ENCODE measurements at places on chromosomes 4 and X.
A peak's percentile ranks its signal among the peaks of the same experiment; 100 is the strongest.

DNA sequence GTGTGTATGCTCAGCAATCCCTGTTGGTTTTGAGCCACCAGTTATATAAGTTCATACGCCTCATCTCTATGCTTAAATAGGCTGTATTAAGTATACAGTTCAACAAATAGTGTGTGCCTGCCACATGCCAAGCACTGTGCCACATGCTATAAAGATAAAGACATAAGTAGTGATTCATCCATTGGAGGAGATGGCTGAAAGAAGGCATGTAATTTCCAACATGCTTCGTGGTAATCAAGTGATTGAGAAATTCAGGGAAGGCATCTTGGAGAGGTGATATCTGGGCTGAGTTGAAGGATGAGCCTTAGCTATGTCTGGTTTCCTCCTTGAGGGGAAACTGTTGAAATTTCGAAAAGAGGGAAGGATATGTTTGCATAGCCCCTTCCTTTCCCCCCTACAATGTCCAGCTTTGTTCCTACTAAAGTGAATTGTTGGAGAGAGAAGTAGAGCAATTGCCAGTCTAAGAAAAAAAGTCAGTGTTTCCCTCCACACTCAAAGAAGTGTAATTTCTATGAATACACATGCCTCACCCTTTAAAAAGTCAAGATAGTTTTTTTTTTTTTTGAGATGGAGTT is 96.5 kb downstream of the ARHGAP10 start:
- DNase-seq = no peak

DNA sequence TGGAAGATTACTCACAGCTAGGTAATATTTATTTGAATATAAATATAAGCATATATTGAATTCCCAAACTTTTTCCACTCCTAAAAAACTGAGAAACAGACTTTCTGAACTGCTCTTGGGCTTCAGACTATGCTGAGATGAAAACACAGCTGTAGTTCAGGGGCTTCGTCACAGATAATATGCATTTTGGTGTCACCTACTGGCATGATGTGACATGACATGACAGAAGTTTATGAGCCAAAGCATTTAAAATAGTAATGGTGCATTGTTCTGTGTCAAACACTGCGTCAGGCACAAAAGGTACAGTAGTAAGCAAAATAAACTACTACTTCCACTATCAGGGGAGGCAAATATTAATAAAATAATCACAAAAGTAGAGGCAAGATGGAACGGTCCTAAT is 171.3 kb downstream of the BTC start:
- DNase-seq = peak; percentile 90

GRCh38 chrX:1108501-1109445 is 103.7 kb downstream of the CRLF2 start:
- DNase-seq = no peak

DNA sequence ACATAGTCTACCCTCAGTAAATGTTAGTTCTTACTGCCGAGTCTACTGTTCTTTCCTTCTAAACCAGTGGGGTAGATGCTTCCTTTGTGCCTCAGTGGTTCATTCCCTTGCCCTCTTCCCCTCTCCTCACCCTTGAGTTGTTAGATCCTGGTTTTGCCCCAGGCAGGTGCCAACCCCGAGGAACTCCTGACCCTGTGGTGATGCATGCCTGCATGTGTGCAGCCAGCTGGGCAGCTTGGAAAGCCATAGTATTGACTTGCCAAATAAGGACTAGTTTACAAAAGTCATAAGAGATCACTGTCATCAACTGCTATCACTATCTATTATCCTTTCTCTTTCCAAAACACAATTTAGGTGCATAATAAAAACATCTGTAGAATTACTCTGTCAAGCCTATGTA is 50.9 kb downstream of the REPS2 start:
- DNase-seq = no peak

- no peak for DNase-seq
Measured at GRCh38 chr4:16739997-16740624, 158.3 kb downstream of the LDB2 start.

GRCh38 chrX:24243692-24244091 is 70.2 kb downstream of the SUPT20HL2 start:
- DNase-seq = no peak

GRCh38 chr4:38442073-38442788 is 221.8 kb upstream of the KLF3 start:
- DNase-seq = no peak

- DNase-seq = peak; percentile 80
Measured at GRCh38 chrX:130120746-130121504, 10.6 kb upstream of the ELF4 start.

- DNase-seq = no peak
Measured at GRCh38 chr4:2861631-2862436, 18.2 kb downstream of the ADD1 start.

DNA sequence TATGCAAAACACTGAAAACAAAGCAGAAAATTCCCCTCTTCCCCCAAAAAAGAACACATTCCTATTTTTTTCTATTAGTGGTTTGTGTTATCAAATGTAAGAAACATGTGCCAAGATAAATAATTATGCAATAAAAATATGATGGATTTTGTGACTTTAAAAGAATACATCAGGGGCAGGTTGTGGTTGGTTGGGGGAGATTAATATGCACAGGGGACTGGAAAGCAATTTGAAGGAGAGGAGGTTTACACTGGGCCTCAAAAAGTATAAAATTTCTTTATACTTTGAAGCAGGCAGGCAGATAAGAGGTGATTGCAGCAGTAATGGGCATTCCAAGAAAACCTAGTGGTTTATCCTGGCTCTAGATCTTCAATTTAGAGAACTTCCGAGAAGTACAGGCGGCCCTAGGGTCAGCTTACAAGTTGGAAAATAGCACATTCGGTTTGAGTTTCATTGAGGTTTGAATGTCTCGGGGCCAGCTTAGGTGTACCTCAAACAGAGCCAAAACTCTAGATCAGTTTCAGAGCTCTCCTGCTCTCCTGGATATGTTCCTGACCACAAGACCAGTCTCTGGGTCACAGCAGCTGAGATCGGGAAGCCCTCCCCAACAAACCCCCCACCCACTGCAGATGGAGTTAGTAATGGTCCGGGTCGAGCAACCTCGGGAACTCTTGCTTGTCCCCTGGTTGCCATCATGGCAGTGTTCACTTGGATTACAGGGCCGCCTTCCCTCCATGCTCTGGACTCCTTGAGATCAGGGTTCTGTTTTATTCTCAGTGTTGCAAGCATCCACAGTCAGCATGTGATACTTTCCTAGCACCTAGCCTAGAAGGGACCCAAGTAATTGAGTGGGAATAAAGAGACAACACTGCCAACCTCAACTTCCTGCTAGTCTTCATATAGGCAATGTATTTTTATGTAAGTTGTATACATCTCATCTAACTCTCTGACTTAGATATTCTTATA is 112.1 kb upstream of the DDIT4L start:
- no peak for DNase-seq

- no peak for DNase-seq
Measured at GRCh38 chr4:24529555-24529954, 54.8 kb downstream of the DHX15 start.

DNA sequence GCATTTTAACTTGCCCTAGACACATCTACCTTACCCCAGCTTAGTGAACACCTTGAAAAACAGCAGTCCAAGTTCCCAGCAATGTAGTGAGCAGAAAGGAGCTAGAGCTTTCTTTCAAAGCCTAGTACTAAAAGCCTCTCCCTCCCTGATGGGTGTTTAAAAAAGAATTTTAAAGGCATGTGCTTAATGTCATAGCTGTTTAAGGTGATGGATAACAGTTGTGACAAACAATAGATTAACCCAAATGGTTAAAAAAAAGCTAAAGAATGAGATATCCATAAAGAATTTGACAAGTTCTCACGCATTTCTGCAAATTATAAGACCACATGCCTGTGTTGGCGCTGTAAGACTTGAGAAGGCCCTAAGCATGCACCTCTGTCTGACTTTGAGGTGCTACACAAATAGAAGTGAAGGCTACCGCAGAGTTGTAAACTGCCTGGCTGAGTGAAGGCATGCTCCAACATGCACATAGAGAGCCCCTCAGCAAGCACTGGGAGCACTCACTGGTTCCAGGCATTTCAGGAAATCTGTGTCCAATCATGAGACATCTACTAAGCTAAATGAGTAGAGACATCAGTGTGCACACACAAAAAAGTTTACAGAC is 94.0 kb downstream of the PHF8 start:
- DNase-seq = no peak

DNA sequence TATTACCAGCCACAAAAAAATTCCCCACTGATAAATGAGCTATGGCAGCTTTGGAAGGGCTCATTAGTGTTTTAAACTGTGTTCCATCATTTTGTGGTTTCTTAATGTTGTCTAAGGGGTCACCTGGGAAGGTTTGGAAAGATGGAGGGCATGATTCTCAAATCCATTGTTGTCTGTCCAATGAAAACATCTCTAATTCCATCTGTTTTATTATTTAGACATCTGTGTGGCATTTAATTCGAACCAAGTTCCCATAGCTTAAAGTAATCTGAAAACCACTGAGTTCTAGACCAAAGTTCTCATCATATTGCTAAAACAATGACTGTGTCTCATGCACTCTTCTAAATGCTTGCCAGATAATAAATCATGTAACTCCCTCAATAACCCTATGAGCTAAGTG is 103.8 kb upstream of the PPP3CA start:
- DNase-seq = no peak

- DNase-seq = no peak
Measured at GRCh38 chr4:167541286-167541685, 307.0 kb upstream of the SPOCK3 start.

GRCh38 chr4:10697086-10697485 is 12.5 kb upstream of the CLNK start:
- DNase-seq = no peak

- DNase-seq = no peak
Measured at GRCh38 chr4:47471064-47471463, 7.6 kb upstream of the COMMD8 start.

Data from hematopoietic multipotent progenitor cell treated with erythropoietin and hydrocortisone succinate and interleukin-3 and kit ligand, for 6 days (in vitro differentiated cells).